Parietal lobe (tissue), 2 donors: ENCODE measurements at places on chromosomes 2 and 18. TPM values are rescaled to one million over a fixed set of nuclear protein-coding genes. Genes with fewer than 3 reads are reported as not detected.

LRRC30 gene
- total RNA-seq, result not detected

POMC gene
- total RNA-seq, result 2.8 TPM

ELOA2 gene
- total RNA-seq, result not detected

SRD5A2 gene
- total RNA-seq, result not detected

CRYGD gene
- not detected for total RNA-seq

SH3BP4 gene
- 14.4 TPM for total RNA-seq

BCL2 gene
- total RNA-seq, result 49.1 TPM

ITPRIPL1 gene
- 4.7 TPM for total RNA-seq

PRSS56 gene
- not detected for total RNA-seq
